ENCODE measurements at places on chromosomes 5 and 9.

- DNase-seq = no peak
These were observed 207.8 kb downstream of the SEMA5A start for GRCh38 chr5:9337928-9338595.

GRCh38 chr5:108437425-108437824 is 55.5 kb upstream of the FBXL17 start:
- no peak for DNase-seq

DNA sequence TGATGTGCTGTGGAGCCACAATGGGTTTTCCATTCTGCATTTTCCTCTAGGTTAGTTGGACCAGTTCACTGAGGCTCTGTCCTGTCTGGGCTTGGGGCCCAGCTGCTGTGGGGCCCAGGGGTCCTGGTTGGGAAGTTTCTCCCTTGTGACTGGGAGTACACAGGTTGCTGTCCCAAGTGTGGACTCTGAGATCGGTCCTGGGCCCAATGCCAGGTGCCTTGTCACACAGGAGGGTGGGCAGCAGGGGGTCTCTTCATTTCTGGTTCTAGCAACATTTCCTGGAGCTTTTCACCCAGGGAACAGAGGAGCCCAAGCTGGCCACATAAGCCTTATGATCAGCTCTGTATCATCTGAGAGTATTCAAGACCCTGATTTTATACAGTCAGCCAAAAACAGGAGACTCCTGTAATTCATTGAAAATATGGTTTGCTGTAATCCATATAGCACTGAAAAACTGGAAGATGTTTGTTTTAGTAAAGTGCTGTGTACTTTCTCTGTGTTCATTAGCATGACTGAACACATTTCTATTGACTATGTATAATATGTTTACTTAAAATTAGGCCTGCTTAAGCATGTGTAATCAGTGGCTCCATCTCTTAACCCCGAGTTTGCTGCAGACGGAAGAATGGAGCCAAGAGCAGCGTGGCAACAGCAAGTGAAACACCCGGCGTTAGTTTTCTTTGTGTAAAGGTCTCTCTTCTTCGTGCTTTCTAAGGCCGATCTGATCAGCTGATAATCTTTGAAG is 62.5 kb downstream of the MVB12B start:
- DNase-seq = no peak

GRCh38 chr5:6760686-6761085 is 47.5 kb downstream of the TENT4A start:
- DNase-seq = no peak

DNA sequence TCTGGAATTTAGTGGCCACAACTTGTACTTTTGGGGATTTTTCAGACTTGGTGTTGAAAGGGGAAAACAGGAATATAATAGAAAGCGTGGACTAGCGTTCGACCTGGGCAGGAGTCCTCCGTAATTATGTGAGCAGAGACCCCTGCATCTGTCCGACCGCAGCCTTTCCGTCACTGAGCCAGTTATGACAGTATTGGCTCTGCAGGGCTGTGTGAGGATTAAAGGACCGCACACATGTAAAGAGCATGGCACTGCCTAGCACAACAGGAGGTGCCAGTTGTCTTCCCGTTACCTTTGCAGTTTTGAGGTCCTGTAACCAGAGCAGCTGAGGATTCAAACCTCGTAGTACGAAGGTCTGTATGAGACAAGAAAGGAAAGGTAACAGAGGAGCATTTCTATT is 1.2 kb downstream of the B4GALT7 start:
- no peak for DNase-seq

DNA sequence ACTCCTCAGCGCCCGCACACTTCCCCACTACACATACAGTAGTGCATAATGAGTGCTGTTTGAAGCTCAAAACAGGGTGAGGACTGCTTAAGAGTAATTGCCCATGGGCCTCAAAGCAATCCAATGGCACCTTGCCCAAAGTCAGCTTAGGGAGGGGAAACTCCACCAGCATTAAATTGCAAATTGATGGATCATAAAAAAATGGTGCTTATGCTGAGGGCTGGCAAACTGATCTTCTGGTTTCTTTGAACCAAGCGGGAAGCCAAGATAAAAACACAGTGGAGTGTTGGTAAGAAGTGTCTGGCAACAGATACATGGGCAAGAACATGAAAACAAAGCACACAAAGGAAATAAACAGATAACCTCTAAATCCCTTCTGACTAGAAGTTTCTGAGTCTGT is 28.0 kb downstream of the TLE1 start:
- no peak for DNase-seq

- no peak for DNase-seq
These were observed 101.6 kb downstream of the TENT4A start for GRCh38 chr5:6814816-6815215.

GRCh38 chr9:121735065-121735792 is 83.8 kb downstream of the DAB2IP start:
- no peak for DNase-seq

- no peak for DNase-seq
These were observed 177.9 kb downstream of the XRCC4 start for GRCh38 chr5:83255268-83255667.

GRCh38 chr5:1039210-1039548 is 30.6 kb downstream of the NKD2 start:
- DNase-seq = no peak

DNA sequence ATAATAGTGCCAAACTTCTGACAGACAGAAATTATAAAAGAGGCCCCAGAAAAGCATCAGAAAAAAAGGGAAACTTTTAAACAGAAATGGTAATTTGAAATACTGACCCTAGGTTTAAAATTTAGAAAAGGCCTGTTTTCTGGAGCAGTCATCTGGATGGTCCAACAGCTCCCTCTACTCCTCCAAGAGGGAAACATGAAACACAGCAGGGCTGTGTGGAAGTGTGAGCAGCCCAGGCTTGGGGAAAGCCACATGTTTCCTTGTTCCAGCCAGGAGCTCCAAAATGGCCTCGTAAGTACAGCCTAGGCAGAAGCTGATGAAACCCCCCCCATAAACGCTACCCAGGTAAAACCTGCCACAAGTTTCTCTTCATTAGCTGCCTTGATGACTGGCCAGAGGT is 499.3 kb upstream of the ADAMTS16 start:
- DNase-seq = peak; percentile 37

Data from NCI-H1048 (cell line).